CD4-positive, alpha-beta T cell (primary cell): ENCODE measurements at places on chromosomes 16 and 17. TPM values are rescaled to one million over a fixed set of nuclear protein-coding genes. Genes with fewer than 3 reads are reported as not detected.

GRCh38 chr16:30121741-30122571 is 1.1 kb downstream of the MAPK3 start:
- DNase-seq, result no peak
- H3K4me1 ChIP-seq, result peaks cover 33% of the 10 kb centered on the region
- H3K27ac ChIP-seq, result peak overlapping the region; percentile 37
- H3K4me3 ChIP-seq, result peak overlapping the region; percentile 92
- no peaks in the 10 kb centered on the region for H3K27me3 ChIP-seq

GRCh38 chr16:76931186-76931585 is 259.8 kb upstream of the MON1B start:
- no peaks in the 10 kb centered on the region for H3K4me1 ChIP-seq
- no peaks in the 10 kb centered on the region for H3K27me3 ChIP-seq
- no peak overlapping the region for H3K4me3 ChIP-seq
- no peak for DNase-seq
- H3K36me3 ChIP-seq, result no peaks in the 10 kb centered on the region
- no peak overlapping the region for H3K27ac ChIP-seq

DNA sequence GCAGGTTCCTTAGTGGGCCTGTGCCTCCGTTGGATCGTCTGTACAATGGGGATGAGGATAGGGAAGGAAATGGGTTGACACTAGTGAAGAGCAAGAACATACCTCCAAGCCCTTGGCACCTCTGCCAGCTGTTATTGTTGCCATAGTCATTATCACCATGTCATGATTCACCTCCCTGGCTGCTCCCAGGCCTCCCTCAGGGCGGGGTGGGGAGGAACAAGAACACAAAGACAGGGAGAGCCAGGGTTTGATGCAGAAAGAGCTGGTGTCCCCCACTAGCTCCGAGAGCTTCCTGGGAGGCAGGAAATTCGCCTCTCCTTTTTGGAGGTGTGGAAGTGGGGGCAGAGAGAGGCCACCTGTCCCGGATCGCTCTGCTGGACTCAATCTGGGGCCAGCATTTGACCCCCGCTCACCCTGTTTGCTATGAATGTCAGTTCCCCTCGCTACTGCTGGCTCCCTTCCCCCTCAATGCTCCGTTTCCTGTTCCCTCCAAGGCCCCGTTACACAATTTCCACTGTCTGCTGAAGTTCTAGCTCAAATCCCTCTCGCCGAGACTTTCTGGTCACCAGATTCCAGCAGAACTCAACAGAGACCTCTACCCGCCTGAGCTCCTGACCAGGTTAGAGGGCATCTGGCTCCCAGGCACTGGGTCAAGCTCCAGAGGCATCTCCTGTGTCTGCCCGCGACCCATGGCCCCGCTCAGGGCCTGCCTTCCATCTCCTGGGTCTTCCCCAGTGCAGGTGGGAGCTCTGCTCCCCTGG is 9.1 kb downstream of the TIMP2 start:
- H3K4me3 ChIP-seq, result peak overlapping the region; percentile 34
- no peak overlapping the region for H3K27ac ChIP-seq
- no peaks in the 10 kb centered on the region for H3K27me3 ChIP-seq
- DNase-seq, result peak; percentile 53
- peaks cover 5% of the 10 kb centered on the region for H3K4me1 ChIP-seq

DNA sequence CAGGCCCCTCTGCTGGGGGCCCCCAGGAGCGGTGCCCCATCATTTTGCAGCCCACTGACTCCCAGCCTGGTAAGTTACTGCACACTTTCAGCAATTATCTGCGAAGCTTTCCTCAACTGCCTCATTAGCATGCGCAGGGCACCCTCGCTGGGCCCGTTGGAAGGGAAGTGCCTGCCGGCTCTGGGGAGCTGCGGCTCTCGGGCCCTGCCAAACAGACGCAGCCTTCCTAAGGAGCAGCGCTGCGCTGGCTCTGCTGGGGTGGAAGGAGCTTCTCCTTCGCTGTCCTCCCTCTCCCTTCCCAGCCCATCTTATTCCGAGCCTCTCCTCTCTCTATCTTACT is 71.0 kb downstream of the RBBP6 start:
- no peak overlapping the region for H3K27ac ChIP-seq
- H3K4me1 ChIP-seq, result peaks cover 7% of the 10 kb centered on the region
- H3K4me3 ChIP-seq, result no peak overlapping the region
- peaks cover 20% of the 10 kb centered on the region for H3K27me3 ChIP-seq
- no peak for DNase-seq
- H3K36me3 ChIP-seq, result no peaks in the 10 kb centered on the region

DNA sequence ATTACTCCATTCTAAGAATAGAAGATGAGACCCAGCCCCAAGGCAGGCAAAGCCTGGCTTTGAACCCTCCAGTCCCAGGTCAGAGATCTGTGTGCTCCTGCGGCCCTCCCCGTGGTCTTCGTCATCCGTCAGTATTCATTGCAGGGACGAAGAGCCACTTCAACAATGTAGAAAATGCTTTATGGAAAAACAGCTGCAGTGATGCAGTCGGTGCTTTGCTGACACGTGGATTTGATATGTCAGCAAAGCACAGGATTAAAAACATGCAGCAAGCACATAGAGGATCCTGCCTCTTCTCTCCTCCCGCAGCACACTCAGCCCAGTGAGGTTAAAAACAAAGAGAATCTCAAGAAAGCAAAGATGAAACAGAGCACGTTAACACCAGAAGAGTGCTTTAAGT is 117.1 kb upstream of the AXIN2 start:
- H3K27ac ChIP-seq, result no peak overlapping the region
- H3K27me3 ChIP-seq, result no peaks in the 10 kb centered on the region
- H3K4me1 ChIP-seq, result peaks cover 4% of the 10 kb centered on the region
- no peak for DNase-seq
- no peaks in the 10 kb centered on the region for H3K36me3 ChIP-seq

DNA sequence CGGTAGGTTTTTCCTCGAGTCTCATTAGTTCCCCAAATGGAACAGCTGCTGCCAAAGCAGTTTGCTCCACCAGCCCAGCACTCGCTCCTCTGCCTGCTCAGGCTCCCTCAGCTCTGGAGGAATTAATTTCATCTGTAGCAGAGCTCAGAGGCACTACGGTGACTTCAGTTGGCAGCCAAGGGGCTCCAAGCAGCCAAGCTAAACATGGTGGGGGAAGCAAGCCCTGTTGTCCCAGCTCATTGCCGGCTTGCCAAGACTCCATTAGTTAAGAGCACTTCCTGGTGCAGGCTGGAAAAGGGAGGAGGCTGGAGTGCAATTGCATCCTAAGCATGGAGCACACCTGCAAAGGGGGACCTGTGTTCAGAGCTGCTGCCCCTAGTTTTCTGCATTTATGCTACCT is 78.7 kb upstream of the GPRC5B start:
- H3K27me3 ChIP-seq, result peaks cover 5% of the 10 kb centered on the region
- DNase-seq, result no peak
- H3K36me3 ChIP-seq, result no peaks in the 10 kb centered on the region
- H3K4me1 ChIP-seq, result no peaks in the 10 kb centered on the region
- H3K4me3 ChIP-seq, result no peak overlapping the region

HAS3 gene
- 3.2 TPM for total RNA-seq

FSCN2 gene
- total RNA-seq, result 1.1 TPM

CBFA2T3 gene
- total RNA-seq, result 1.6 TPM

GRCh38 chr17:40607641-40608040 is 40.0 kb downstream of the SMARCE1 start:
- DNase-seq, result peak; percentile 61
- no peaks in the 10 kb centered on the region for H3K27me3 ChIP-seq
- H3K4me1 ChIP-seq, result peaks cover 97% of the 10 kb centered on the region
- H3K36me3 ChIP-seq, result no peaks in the 10 kb centered on the region
- H3K27ac ChIP-seq, result peak overlapping the region; percentile 99
- H3K4me3 ChIP-seq, result peak overlapping the region; percentile 17

DNA sequence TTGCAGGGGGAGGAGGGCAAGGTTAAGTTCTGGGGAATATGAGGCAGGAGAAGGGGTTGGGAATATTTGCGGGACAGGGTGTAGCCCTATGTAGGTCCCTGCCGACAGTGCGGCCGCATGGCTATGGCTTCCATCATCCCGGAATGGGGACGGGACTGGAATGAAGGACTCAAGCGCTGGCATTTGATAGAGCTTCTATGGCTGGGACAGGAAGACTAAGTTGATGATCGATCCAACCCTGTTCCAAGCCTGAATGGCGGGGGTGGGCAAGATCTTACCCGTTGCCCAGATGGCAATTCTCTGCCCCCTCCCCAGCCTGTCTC is 47.1 kb downstream of the SRCIN1 start:
- H3K4me1 ChIP-seq, result peaks cover 58% of the 10 kb centered on the region
- no peak for DNase-seq
- H3K27ac ChIP-seq, result no peak overlapping the region

CA5A gene
- total RNA-seq, result not detected

- no peaks in the 10 kb centered on the region for H3K27me3 ChIP-seq
- H3K4me1 ChIP-seq, result peaks cover 36% of the 10 kb centered on the region
- DNase-seq, result no peak
Observed at GRCh38 chr17:41689497-41690299, 1.0 kb downstream of the EIF1 start.

DNA sequence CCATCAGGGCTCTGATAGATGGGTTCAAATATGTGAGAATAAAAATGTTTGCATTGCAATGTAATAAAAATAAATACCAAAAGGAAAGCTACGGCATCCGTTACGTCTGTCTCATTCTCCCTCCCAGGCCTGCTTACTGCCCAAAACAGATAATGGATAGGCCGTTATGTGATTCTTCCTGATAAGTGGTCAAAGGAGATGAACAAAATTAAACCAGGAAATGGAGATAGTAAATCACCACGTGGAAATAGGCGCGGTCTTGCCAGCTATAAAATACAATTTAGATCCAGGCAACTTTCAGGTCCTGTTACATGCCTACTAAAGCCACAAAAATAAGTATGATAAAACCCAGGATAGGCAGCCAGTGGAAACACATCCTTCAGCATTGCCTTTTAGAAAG is 49.5 kb upstream of the CCL1 start:
- H3K4me1 ChIP-seq, result no peaks in the 10 kb centered on the region
- H3K4me3 ChIP-seq, result no peak overlapping the region
- H3K27me3 ChIP-seq, result peaks cover 9% of the 10 kb centered on the region

GRCh38 chr16:89431158-89431584 is 59.2 kb downstream of the ANKRD11 start:
- no peak overlapping the region for H3K4me3 ChIP-seq
- peaks cover 13% of the 10 kb centered on the region for H3K36me3 ChIP-seq
- H3K27ac ChIP-seq, result peak overlapping the region; percentile 40
- no peak for DNase-seq

GRCh38 chr16:75271441-75272096 is 20.1 kb upstream of the BCAR1 start:
- H3K4me3 ChIP-seq, result no peak overlapping the region
- no peaks in the 10 kb centered on the region for H3K36me3 ChIP-seq
- no peak for DNase-seq
- H3K27ac ChIP-seq, result no peak overlapping the region

CHST6 gene
- not detected for total RNA-seq

- H3K36me3 ChIP-seq, result no peaks in the 10 kb centered on the region
- no peaks in the 10 kb centered on the region for H3K4me1 ChIP-seq
- no peak overlapping the region for H3K27ac ChIP-seq
- no peak for DNase-seq
- H3K4me3 ChIP-seq, result no peak overlapping the region
Observed at GRCh38 chr16:82091241-82091640, 56.2 kb downstream of the HSD17B2 start.

PLEKHG4 gene
- 13.1 TPM for total RNA-seq

TBC1D3L gene
- 1.1 TPM for total RNA-seq

- H3K4me3 ChIP-seq, result no peak overlapping the region
- no peaks in the 10 kb centered on the region for H3K36me3 ChIP-seq
- no peaks in the 10 kb centered on the region for H3K4me1 ChIP-seq
- H3K27ac ChIP-seq, result no peak overlapping the region
Observed at GRCh38 chr16:31243734-31244670, 15.8 kb upstream of the ITGAM start.

- no peaks in the 10 kb centered on the region for H3K27me3 ChIP-seq
- H3K36me3 ChIP-seq, result peaks cover 6% of the 10 kb centered on the region
- H3K4me3 ChIP-seq, result no peak overlapping the region
- H3K4me1 ChIP-seq, result peaks cover 4% of the 10 kb centered on the region
- no peak overlapping the region for H3K27ac ChIP-seq
- no peak for DNase-seq
Observed at GRCh38 chr16:85584819-85585282, 28.3 kb upstream of the GSE1 start.

KRT40 gene
- not detected for total RNA-seq

- DNase-seq, result no peak
- H3K4me1 ChIP-seq, result peaks cover 86% of the 10 kb centered on the region
- no peak overlapping the region for H3K27ac ChIP-seq
- no peak overlapping the region for H3K4me3 ChIP-seq
- no peaks in the 10 kb centered on the region for H3K27me3 ChIP-seq
Observed at GRCh38 chr17:3766779-3767178, 34.2 kb downstream of the ITGAE start.

- no peak overlapping the region for H3K27ac ChIP-seq
- peaks cover 5% of the 10 kb centered on the region for H3K27me3 ChIP-seq
- no peaks in the 10 kb centered on the region for H3K4me1 ChIP-seq
- no peaks in the 10 kb centered on the region for H3K36me3 ChIP-seq
- no peak overlapping the region for H3K4me3 ChIP-seq
- DNase-seq, result no peak
Observed at GRCh38 chr16:10619271-10619849, 39.0 kb upstream of the EMP2 start.

DNA sequence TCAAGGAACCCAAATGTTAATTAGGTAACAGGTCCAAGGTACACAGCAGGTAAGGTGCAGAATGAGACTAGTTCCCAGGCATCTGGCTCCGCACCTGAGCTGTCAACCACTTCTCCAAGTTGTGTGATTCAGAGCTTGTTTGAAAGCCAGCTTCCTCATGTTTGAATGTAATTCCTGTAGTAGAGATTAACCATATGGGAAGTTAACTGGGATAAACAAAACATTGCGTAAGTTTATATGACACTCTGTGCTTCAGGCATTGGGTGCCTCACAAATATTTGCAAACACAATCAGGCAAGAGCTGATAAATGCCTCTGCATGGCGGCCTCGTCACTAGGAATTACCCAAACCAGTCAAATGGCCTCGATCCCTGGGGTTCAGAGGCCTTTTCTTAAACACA is 27.9 kb upstream of the CPHXL start:
- no peaks in the 10 kb centered on the region for H3K4me1 ChIP-seq
- H3K36me3 ChIP-seq, result no peaks in the 10 kb centered on the region
- H3K27me3 ChIP-seq, result no peaks in the 10 kb centered on the region
- H3K4me3 ChIP-seq, result no peak overlapping the region
- no peak for DNase-seq

- DNase-seq, result no peak
- H3K27ac ChIP-seq, result no peak overlapping the region
- H3K4me3 ChIP-seq, result no peak overlapping the region
Observed at GRCh38 chr16:1082266-1082951, 9.9 kb downstream of the SSTR5 start.

UBE2O gene
- 22.7 TPM for total RNA-seq

ITPRIPL2 gene
- total RNA-seq, result 0.31 TPM

GRCh38 chr16:72961863-72962262 is 86.1 kb downstream of the ZFHX3 start:
- no peak overlapping the region for H3K27ac ChIP-seq
- H3K4me1 ChIP-seq, result no peaks in the 10 kb centered on the region
- H3K4me3 ChIP-seq, result no peak overlapping the region
- no peak for DNase-seq
- H3K27me3 ChIP-seq, result no peaks in the 10 kb centered on the region
- H3K36me3 ChIP-seq, result no peaks in the 10 kb centered on the region

GRCh38 chr17:72587156-72587555 is 466.3 kb downstream of the SOX9 start:
- peaks cover 27% of the 10 kb centered on the region for H3K4me1 ChIP-seq
- H3K4me3 ChIP-seq, result no peak overlapping the region
- no peaks in the 10 kb centered on the region for H3K36me3 ChIP-seq

UTS2R gene
- not detected for total RNA-seq

- no peak for DNase-seq
- H3K27ac ChIP-seq, result no peak overlapping the region
- peaks cover 24% of the 10 kb centered on the region for H3K4me1 ChIP-seq
- no peaks in the 10 kb centered on the region for H3K36me3 ChIP-seq
Observed at GRCh38 chr17:45130681-45131615, 1.4 kb downstream of the PLCD3 start.
